ENCODE measurements at places on chromosomes 6 and 20.
A peak's percentile ranks its signal among the peaks of the same experiment; 100 is the strongest.

DNA sequence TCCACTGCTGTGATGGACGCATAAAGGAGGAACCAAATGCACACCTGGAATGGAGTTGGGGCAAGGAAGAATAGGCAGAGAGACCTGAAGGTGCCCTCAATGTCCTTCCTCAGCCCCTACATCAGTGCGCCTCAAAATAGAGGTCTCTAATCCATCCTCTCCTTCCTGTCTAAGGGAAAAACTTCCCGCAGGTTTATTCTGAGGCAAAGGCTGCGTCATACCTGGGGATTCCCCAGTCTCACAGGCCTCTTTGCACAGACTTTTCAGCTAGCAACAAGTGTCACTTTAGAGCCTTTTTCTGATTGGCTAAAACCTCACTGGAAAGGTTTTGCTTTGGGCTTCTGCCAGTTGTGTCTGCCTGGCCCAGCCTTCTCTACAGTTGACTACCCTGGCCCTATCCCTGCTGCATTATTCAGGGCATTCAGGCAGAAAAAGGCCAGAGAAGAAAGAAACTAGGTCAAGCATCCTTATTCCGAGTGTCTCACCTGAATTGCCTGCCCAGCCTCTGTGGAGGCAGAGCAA, 1.8 kb upstream of the HLA-DQB1 start:
- no peak for DNase-seq

DNA sequence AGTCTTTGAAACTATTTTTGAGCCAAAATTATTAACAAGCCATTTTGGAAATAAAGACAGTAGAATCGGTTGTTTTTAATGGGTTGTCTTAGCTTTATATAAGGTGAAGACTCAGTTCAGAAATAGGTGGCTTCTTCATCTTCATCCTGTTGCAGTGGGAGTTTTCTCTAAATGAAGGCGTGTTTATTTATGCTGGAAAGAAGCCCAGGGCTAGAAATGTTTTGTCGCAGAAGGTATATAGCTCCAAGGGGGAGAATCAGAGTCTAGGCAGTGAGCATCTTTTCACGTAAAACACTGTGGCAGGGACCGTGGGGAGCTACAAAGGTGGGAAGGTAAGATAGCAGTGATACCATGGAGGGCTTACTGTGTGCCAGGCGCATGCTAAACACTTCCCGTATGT, 34.3 kb downstream of the FARS2 start:
- no peak for DNase-seq

DNA sequence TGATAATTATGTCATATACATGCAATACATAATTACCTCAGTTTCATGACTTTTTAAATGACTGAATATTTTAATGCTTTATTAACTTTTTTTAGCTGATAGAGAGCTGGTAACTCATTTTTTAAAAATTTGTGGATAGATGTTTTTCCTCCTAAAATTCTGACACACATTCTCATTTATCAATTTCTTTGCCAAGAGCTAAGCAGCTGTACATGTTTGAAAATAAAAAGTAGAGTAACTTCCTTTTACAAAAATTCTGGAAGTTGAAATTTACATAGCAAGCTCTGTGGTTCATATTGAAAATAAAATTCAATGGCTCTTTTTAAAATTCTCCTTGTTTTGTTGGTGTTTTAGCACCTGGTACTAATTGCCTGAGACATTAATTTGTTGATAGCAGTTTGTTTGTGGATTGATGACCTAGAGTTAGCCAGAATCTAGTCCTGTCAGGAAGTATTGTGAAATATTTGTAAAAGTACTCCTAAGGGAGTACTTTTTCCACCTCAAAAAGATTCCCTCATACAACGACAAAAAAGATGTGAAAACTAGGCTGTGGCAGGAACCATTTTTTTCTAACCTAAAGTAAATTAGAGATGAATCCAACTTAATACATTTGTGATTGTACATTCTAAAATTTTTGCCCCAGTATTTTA, 621.8 kb downstream of the BCKDHB start:
- DNase-seq = no peak

DNA sequence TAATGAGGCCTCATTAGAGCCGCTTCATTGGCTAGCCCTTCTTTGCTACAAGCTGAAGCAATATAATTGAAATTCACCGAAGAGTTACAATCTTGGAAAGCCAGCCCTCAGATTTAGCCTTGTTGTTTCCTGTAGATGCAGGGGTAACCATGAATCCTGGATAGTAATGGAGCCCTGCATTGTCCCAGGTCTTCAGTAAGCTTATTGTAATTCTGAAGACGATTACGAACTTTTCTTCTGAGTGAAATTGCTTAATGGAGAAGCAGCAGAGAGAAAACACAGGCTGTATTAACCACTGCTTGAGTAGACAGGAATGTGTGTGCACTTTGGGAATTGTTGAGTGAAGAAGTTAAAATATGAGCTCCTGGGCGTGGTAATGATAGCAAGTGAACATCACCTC, 26.3 kb upstream of the NAA20 start:
- DNase-seq = no peak

DNA sequence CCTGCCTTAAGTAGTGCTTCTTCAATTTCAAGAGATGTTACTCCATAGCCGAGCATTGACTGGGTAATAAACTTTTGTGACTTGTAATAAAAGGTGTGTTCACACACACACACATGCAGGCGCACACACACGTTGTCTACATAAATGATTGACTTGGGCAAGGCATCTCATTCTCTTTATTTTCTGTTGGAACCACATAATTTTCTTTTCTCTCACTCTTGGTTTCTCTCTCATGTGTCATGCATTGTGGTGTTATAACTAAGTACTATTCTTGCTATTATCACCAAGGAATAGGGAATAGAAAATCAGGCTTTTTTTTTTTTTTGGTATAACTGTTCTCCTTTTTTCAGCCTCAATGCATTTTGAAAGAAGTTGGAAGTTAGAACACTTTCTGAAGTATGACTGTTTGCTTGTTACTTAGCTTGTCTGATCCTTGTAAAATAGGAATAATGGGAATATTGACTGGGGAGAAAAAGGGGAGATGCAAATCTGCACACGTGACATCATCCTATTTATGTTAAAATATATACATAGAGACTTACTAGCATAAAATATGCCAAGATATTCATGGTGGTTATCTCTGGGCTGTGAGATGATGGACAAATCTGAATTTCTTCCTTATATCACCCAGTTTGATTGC, 26.1 kb upstream of the CD83 start:
- DNase-seq = peak; percentile 82

GRCh38 chr6:17494177-17494576, 100.8 kb downstream of the CAP2 start:
- DNase-seq = no peak

GRCh38 chr20:61605283-61605682, 353.2 kb downstream of the CDH4 start:
- no peak for DNase-seq

- DNase-seq = no peak
These were observed 43.4 kb upstream of the RIPOR2 start for GRCh38 chr6:24979176-24979575.

DNA sequence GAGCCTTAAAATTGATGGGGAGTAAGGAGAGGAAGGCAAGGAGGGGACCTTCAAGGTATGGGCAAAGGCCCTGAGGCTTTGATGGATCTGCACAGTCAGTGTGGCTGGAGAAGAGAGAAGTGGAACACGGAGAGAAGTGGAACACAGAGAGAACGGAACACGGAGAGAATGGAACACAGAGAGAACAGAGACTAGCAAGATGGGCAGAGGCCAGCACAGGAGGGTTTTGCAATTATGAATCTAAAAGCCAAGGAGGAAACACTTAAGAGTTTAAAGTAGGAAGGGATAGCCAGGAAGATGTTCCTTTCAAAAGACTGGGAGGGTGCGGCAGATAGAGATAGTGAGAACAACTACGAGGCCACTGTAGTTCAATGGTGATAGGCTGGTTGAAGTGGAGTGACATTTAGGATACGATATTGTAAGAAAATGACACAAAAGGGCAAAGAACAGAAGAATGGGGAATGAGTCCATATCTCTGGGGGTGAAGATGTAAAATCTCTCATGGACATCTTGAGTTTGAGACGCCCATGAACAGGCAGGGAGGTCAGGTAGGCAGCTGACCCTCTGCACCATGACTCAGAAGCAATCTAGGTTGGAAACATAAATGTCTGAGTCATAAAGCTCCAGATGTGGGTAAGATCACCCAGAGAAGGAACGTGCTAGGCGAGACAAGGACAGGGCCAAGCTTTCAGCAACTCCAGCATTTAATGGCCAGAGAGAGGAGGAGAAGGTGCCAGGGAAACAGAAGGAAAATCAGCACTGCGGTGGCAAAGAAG, 25.4 kb downstream of the ZMYND8 start:
- DNase-seq = peak; percentile 28

- no peak for DNase-seq
These were observed 72.1 kb downstream of the NKAIN2 start for GRCh38 chr6:123875784-123876183.

GRCh38 chr6:12826584-12826983, 110.0 kb downstream of the PHACTR1 start:
- DNase-seq = no peak

GRCh38 chr20:51258582-51259165, 235.8 kb upstream of the KCNG1 start:
- no peak for DNase-seq

GRCh38 chr6:104566411-104566810, 293.3 kb downstream of the HACE1 start:
- no peak for DNase-seq

- DNase-seq = no peak
These were observed 3.3 kb downstream of the HSPA12B start for GRCh38 chr20:3735768-3736167.
